Stimulated activated CD4-positive, alpha-beta T cell treated with anti-CD3 and anti-CD28 coated beads, Interleukin-15, amount 100 ng/mL, for 24 hours (primary cell): ENCODE measurements at places on chromosomes 2 and 18.

- DNase-seq, result no peak
These were observed 23.5 kb upstream of the PPP1R1C start for GRCh38 chr2:181962142-181962541.

DNA sequence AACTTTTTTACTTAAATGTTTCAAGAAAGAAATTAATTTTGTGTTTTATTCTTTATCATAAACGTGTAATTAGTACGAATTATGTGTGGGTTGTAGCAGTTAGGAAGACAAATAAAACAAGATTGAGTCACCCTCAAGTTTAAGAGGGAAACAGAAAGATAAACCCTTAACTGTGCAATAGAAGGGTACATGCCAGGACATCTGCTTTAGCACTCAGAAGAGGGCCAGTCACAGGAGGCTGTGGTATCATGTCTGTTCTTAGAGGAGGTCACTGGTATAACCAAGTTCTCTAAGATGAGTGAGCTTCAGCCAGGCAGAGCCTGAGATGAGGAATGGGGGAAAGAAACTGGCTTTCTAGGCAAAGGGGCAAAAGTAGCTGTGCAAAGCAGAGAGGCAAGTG is 42.4 kb upstream of the GRHL1 start:
- no peak for DNase-seq

DNA sequence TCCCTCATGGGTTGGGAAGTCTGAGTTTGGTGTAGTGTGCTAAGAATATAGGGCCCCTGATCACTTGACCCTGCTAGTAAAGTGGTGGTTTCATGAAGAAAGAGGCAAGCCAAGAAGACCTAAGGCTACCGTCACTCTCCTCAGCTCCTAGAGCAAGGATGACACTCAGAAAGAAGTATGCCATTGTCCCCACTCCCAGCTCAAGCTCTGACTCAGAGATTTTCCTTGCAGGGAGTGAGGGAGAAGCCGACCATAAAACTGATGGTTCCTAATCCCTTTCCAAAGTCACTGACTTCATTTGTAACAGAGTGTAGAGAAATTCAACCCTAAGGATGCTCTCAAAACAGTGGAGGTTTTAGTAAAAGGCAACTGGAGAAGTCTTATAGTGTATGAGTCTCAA is 80.9 kb downstream of the ICA1L start:
- no peak for DNase-seq

GRCh38 chr2:69022548-69022947 is 9.6 kb downstream of the ANTXR1 start:
- DNase-seq, result no peak
